ENCODE measurements at places on chromosomes 2 and 18.

DNA sequence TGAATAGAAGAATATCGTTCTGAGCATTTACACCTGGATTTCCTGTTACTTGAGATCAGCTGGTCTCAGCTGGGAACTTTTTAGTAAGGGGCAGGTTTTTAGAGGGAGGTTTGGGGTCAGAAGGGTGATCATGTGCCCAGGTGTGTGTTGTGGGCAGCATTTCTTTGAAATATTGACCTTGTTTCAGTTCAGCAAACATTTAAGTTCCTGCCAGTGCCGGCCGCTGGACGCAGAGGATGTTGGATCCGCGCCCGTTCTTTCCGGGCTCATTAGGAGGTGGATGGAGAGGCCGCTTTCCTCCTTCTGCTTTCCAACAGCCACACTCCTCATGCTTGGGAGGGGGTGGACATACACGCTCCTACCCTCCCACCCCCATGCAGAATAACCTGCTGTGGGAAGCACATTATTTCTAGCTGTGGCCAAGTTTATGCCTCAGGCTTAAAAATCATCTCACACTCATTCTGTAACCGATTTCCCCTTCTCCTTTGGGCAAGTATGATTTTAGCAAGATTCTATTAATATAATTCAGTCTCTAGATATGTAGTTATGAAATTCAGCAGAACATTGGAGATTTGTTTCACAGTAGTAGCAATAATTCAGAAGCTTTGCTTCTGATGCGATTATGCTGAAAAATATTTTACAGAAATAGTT is 131.4 kb downstream of the ZNF236 start:
- DNase-seq = no peak

DNA sequence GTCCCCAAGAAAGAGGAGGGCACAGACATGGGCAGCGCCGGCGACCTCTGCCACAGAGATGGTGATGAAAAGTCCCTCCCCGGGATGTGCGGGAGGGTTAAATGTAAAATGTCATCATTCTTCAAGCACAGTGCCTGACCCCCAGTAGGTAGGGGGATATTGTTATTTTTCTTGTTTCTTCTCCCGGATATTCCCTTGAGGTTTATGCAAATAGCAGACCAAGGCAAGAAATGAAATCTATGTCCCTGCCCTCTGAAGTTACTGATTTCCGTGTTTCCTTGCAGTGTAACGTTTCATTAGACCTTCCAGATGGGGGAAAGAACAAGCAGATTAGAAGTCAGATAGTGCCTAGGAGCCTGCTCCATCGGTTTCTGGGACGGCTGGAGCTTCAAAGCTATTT is 158.3 kb downstream of the KLHL29 start:
- no peak for DNase-seq

- DNase-seq = no peak
These were observed 142.1 kb downstream of the CABLES1 start for GRCh38 chr18:23277399-23277798.

- no peak for DNase-seq
These were observed 106.8 kb downstream of the BCL11A start for GRCh38 chr2:60446413-60447267.

- no peak for DNase-seq
These were observed 23.6 kb upstream of the RBM44 start for GRCh38 chr2:237774811-237775553.

- DNase-seq = no peak
These were observed 13.5 kb downstream of the ABCG8 start for GRCh38 chr2:43852196-43852730.

- no peak for DNase-seq
These were observed 156.3 kb downstream of the DOCK10 start for GRCh38 chr2:224885836-224886547.

DNA sequence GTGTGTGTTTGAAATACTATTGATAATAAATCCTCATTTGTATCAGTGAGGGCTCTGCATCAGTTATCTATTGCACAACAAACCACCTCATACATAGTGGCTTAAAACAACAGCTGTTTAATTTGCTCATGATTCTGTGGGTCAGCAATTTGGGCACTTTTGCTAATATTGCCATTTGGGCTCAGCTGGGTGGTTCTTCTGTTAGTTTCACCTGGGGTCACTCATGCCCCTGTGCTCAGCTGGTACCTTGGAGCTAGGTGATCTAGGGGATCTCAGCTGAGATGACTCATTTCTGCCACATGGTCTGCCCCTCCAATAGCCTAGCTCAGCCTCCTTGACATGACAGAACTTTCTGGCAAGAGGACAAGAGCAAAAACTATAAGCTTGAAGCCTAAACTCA is 126.3 kb downstream of the LYPD6B start:
- no peak for DNase-seq

DNA sequence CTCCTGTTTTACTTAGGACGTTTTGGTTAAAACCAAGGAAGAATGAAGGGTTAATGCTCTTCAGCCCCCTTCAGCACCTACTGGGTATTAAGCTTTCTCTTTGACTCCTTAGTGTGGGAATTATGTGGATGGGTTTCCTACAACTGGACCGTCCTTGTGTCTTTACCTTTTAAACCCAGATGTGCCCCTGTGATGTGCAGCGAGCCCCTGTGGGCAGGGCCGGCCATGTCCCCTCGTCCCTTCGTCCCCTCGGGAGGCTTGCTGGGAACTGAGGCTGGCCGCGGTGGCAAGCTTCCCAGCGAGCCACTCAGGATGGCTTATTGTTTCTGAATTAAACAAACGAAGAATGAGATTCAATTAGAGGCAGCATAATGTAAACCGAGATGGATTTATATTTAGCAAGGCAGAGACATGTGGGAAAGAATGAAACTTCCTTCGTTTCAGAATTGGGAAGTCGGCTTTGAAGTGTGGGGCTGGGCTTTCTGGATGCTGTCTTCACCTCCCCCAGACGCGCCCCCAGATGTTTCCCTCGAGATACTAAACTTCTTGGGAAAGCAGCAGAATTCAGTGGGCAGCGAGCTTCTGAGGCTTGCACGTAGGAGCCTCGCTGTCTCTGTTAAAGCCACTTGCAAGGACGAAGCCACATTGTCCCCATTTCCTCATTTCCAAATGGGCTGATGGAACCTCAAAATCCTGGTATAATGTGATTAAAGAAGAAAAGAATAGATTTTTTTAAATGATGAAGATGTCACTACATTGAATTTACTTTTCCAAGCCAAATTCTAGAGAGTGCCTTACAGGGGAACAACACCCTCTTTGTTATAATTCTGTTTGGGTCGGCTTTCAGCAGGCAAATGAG is 146.0 kb downstream of the VAPA start:
- DNase-seq = no peak

DNA sequence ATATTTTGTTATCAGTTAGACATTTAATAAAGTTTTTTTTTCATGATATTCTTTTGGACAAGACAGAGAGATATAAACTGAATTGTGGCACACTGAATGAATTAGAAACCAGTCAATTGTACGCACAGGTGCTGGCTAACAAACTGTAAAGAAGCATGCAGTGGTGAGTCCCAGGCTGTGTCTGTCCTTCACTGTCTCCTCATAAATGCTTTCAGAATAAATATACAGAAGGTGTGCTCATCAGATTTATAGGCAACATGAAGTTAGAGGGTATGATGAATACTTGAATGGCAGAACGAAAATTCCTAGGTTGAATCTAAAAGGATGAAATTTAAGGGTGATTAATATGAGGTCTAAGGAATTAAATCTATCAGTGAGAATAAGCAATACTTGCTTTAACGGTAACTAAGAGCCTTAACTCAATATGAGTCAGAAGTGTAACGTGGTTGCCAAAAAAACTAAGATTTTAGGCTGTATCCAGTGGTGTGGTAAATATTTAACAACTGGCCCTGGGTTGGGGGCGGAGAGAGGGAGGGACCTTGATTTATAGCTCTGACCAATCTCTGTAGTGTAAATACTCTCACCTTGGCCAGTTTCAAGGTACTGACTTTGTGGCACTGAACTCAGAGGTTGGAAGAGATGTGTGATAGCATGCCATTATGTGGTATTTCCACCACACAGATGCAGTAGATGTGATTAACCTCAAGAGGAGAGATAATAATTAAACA is 41.9 kb upstream of the AAK1 start:
- no peak for DNase-seq

- DNase-seq = no peak
These were observed 813.3 kb downstream of the DCC start for GRCh38 chr18:53153281-53153680.

DNA sequence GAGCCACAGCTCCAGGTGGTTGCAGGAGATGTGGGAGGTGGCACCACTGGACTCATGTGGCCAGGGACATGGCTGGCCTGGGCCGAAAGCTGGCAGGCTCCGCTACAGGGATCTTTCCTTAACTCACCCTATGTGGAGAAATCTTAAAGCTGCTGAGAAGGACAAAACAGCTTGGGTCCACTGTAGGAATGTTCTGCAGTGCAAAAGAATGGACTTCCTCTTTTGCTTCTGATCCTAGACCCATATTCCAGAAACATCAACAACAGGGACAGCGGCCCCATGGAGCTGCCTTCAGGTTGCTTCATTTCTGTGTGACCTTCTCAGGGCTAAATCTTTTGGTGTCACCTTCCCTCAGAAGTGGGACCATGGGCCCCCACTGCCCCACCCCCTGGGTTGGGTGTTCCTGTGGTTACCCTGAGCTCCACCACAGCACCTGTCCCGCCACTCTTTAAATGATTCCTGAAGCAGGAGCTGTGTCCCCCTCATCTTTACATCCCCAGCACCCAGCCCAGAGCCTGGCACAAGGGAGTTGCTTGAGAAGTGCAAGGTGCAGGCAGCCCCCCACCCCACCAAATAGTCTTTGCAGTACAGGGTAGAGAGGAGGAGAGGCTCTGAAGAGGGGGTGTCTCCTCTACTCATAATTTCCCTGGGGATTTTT is 205.8 kb downstream of the ZBTB7C start:
- no peak for DNase-seq

GRCh38 chr2:74031959-74032287 is 47.2 kb downstream of the TET3 start:
- DNase-seq = no peak

DNA sequence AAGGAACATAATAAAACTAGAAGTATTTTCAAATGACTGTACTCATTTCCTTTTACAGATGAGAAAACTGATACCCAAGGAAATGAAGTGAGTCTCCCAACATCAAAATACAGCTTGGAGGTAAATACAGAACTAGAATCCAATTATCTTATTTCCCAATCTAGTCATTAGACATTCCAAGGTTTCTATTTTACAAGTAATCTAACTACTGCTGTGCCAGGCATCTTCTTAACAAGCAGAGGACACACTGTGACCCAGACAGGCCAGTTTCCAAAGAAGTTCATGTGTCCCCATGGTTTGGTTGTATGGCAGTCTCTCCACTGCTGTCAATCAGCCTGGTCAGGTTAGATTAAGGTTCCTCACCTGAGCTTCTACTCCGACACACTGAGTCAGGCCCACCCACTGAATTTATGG is 143.5 kb downstream of the THADA start:
- DNase-seq = no peak

GRCh38 chr2:46335391-46336282 is 38.4 kb downstream of the EPAS1 start:
- DNase-seq = no peak

DNA sequence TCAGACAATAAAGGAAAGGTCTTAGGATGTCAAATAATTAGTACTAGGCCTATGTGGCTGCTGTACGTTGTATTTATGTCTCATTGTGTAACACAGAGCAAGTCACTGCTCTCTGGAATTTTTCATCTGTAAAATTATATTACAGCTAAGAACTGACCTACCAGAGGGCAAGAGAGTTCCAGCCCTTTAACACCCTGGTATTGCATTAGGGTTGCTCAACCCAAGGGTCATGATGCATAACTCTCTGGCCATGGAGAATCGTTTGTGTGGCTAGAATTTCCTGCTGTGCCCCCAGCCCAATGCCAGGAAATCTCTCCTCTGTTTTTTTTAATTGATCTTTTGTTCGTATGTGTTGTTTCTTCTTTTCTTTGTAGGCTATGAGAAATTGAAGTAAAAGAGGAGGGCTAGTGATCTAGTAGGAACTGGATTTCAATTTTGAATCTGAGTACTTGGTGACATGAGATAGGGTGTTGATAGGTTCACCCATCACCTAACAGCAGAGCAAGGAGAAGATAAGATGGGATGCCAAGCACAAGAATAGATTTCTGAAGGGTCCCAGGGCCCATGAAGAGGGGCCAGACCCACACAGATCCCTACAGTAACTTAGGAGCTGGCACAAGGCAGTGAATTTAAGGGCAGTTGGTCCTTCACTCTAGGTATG is 571.2 kb upstream of the TNP1 start:
- DNase-seq = no peak

GRCh38 chr18:46250812-46251173 is 146.6 kb downstream of the HAUS1 start:
- no peak for DNase-seq

GRCh38 chr2:198232281-198232680 is 427.9 kb downstream of the PLCL1 start:
- DNase-seq = no peak

DNA sequence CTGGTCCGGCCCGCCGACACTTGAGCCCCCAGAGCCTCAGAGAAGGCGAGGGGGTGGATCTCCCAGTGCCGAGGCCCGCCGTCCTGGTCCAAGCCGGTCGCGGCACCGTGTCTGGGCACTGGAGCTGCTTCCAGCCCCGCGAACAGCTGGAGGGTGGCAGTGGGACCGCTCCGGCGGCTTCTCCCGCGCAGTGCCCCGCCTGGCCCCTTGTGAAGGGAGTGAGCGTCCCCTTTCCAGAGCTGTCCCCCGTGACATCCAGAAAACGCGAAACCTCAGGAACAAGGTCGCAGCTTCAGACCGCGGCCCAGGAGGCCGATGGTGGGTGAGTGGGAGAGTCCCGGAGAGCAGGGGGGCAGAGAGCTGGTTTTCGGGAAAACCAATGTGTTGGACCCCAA is 579 bp upstream of the EMX1 start:
- DNase-seq = no peak

- DNase-seq = no peak
These were observed 13.2 kb downstream of the BIN1 start for GRCh38 chr2:127093648-127094210.

DNA sequence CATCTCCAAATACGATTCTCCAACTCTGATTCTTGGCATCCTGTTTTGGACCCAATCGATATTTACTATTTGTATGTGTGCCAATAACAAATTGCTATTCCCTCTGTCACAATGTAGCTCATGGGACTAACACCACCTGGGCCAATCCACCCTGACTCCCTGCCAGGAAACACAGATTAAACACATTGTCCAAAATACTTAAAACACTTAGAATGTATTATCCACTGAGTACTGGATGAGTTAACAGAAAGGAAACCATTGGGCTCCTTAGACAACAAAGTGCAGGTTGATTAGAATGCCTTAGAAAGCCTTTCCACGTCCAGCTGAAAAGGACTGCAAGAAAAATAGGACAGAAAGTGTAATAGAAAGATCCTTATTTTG is 79.4 kb upstream of the ARHGAP28 start:
- DNase-seq = no peak
